ENCODE measurements at places on chromosomes 5 and 9.

DNA sequence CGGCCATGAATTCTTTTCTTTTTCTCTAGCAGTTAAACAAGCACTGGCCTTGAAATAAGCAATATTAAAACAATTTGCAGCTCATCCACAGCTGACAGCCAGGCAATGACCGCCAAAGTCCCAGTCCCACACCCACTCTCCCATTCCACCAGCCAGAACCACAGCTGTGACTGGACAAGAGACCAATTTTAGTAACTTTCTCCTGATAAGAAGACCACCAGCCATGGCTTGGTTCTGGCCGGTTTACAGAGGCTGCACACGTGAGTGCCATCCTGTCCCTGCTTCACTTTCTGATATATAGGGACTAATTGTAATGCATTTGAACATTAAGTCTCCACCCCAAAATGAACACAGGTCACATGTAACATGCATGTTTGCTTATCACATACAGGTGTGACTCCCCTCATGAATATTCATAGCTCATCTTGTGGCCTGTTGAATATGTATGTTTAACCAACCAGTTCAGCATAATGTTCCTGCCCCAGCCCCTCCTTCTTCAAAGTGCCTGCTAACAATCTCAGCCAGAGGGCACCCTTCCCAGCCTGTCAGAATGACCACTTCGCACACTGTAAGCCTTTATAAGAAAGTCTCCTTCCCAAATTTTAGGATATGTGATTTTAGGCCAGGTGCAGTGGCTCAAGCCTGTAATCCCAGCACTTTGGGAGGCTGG lies 23.9 kb upstream of the FANCC start:
- no peak for DNase-seq

- no peak for DNase-seq
Observed at GRCh38 chr5:98173334-98173733, 600.1 kb upstream of the RGMB start.

DNA sequence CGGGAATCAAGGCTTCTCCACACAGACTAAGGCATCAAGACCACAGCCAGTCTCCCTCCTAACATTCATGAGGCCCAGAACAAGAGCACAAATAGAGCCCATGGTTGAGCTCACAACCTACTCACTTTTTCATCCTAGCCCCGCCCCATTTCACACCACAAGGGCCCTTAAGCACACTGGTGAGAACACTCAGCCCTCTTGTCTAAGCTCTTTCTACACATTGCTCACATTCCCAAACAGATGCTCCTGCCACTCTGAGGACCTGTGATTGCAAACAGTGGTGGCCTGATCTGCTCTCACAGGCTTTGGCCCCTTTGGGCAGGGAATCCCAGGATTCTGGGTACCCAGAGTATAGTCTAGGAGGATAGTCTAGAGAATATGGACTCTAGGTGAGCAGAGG lies 54.0 kb downstream of the FEM1C start:
- no peak for DNase-seq

DNA sequence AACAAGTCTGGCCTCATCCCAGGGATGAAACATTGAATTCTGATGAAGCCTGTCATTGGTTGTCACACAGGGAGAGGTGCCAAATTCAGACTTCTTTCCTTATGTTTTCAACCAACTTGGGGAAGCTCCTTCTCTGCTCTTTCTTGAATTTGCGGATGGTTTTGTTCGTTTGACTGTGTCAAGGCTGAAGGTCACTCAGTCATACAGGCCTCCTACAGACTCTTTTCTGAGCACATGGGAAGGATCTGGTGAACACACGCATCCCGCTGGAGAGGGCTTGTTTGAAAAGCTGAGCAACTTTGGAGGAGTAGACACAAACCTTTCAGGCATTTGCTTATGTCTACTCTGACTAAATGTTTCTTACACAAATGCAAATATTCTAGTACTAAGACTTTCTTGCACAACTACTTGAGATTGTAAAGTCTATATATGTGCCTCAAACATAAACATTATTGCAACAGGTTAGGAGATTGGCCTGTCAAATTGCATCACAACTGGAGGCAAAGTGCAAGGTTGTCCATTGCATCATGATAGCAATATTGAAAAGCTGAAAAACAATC lies 151.5 kb upstream of the NR3C1 start:
- DNase-seq = no peak

- DNase-seq = no peak
Observed at GRCh38 chr5:73985145-73985544, 359.1 kb downstream of the ARHGEF28 start.

DNA sequence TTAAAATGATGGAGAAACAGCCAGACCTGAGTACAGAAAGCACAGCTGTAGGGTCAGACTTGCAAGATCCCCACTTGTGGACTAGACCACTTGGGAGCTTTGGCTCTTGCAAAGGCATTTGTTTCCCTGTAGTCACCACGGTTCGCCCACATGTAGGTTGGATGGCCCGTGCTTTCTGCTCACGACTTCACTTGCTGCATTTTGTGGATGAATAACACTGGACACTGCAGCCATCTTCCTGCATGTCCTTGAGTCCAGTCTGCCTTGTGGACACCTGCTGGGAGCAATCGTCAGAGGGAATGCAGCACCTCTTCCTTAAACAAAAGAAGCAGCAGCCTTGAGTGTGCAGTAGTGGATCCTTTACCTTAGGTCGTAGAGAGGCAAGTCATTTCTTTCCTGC lies 372.9 kb upstream of the IRX2 start:
- DNase-seq = no peak

DNA sequence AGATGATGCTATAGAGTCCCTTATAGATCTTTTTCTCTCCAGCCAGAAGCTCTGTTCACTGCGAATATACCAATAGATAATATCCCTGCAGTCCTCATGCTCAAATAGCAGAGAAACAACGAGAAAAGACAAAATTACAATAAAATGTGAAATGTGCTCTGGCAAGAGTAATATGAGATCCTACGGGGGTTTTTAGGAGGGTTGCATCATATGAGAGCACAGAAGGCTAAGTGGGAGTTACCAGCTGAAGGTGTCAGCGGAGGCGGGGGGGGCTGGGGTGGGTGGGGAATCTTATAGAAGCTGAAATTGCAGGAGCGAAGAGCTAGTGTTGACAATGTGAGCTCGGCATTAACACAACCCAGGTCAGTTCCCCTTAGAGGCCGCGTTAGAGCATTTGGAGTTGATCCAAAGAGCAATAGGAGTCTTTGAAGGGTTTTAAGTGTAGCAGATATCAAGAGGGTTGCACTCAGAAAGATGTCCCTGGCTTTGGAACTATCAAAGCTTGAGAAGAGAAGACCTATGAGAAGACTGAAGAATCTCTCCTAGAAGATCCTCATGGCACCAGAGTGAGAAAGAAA lies 109.7 kb downstream of the BASP1 start:
- DNase-seq = no peak

GRCh38 chr5:166726406-166726805 lies 1565.0 kb upstream of the WWC1 start:
- no peak for DNase-seq

- DNase-seq = no peak
Observed at GRCh38 chr5:73861313-73861988, 235.5 kb downstream of the ARHGEF28 start.

Data from C1 segment of cervical spinal cord (tissue), 14 donors.